CD14-positive monocyte (primary cell): ENCODE measurements at places on chromosomes 6 and 20.
A peak's percentile ranks its signal among the peaks of the same experiment; 100 is the strongest.

GRCh38 chr6:4265740-4266139 lies 130.4 kb upstream of the ECI2 start:
- no peak for DNase-seq

GRCh38 chr6:106318061-106318460 lies 7.5 kb downstream of the ATG5 start:
- no peak for DNase-seq

DNA sequence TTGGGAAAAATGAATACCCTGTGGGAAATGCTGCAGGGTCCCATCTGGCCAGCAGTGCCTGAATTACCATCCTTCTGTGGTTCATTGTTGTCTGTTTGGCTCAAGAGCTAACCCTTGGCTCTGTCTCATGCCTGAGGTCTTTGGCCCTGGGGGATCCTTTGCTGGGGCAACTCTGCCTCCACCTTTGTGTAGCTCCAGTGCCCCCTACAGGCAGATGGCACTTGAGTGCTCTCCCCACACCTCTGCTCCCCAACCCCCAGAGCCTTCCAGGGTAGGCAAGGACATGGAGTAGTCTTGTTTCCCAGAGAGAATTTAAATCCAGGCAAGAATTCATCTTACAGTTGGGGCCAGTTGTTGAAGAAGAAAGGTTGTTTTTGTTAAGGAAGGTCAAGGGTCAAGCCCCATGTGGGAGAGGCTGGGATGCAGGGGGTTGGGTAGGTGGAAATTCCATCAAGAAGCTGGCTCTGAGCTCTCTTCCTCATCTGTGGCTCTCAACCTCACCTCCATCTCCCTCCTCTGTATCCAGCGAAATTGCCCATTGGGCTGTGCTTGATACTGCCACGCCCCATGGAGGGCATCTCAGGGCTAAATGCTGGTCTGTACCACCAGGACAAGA lies 44.2 kb downstream of the ZNF831 start:
- peak; percentile 47 for DNase-seq

- no peak for DNase-seq
Measured at GRCh38 chr6:123527406-123527805, 109.3 kb downstream of the TRDN start.

DNA sequence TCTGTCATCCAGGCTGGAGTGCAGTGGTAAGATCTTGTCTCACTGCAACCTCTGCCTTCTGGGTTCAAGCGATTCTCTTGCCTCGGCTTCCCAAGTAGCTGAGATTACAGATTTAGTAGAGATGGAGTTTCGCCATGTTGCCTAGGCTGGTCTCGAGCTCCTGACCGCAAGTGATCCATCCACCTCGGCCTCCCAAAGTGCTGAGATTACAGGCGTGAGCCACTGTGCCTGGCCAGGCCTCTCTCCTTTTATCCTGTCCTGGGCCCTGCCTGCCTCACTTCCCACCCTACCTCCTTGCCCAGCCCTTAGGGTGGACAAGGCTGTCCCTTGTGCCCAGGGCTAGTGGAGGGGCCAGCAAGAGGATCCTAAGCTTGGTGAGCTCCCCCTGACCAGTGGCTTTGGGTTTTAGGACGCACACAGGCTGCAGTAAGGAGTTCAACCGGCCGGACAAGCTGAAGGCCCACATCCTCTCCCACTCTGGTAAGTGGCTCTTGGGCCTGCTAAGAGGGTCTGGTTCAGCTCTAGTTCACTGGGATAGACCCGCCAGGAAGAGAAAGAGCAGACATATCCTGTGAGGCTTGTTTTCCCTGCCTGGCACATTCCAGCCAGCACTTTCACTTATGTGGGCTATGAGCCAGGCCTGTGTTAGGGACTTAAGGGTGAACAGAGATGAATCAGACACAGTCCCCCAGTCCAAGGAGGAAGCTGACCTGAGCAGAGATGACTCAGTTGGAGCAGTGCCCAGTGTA lies 21.9 kb upstream of the CHMP4B start:
- DNase-seq = peak; percentile 33

DNA sequence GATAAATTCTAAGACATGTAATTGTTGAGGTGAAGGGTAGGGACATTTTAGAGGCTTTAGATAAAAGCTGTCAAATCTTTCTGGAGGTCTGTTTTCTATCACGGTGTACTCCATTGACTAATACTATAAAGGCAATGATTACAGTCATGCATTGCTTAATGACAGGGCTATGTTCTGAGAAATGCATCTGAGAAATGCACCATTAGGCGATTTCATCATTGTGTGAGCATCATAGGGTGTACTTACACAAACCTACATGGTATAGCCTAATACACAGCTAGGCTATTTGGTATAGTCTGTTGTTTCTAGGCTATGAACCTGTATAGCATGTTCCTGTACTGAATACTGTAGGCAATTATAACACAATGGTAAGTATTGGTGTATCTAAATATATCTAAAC lies 71.3 kb upstream of the FYN start:
- peak; percentile 85 for DNase-seq

- DNase-seq = peak; percentile 49
Measured at GRCh38 chr6:6610031-6610591, 21.6 kb downstream of the LY86 start.

DNA sequence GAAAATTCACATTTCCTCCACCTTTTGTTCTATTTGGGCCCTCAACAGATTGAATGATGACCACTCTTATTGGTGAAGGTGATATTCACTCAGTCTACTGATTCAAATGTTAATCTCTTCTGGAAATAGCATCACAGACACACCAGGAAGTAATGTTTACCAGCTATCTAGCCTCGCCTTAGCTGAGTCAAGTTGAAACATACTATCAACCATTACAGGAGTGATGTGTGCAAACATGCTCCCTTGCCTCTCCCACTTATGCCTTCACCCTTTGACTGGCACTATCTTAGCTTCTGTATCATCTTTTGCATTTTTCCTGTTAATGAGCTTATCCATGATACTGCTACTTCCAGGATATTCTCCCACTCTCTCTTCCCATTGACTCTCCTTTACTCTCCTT lies 191.9 kb downstream of the CENPW start:
- DNase-seq = no peak

GRCh38 chr20:47392015-47392720 lies 35.7 kb upstream of the ZMYND8 start:
- DNase-seq = peak; percentile 92

DNA sequence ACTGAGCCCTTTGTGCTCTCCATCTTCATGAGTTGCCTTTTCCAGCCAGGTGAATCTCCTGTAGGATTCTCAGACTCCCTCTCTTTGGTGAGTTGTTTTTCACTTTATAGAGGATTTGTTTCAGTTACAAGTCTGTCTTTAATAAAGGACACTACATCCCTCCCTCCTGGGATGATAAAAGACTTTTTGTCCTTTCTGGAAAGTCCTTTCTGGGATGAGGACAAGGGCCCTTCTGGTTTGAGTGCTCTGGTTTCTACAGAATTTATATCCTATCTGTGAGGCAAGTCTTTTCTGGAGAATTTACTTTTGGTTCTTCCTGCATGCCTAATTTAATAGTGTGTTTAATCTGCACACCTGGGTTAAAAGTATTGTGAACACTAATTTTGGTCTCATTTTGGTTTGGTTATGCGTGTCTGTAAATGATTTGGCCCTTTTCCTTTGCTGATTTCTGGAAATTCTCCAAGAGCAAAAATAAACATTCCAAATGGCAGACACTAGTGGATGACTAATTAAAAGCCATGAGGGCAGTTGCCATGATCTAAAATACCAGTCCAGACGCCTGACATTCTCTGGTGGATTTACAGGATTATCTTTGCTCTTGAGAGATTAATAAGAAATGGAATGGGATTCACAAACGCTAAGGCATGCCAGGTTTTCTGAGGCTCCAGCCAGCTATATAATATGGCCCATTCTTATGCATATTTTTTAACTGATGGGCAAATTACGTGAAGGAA lies 44.8 kb downstream of the TCP11 start:
- DNase-seq = no peak
